Activated CD8-positive, alpha-beta memory T cell treated with anti-CD3 and anti-CD28 coated beads for 1 hour (primary cell): ENCODE measurements at places on chromosomes 3 and 15.

- no peak for DNase-seq
Measured at GRCh38 chr15:69088300-69088965, 72.0 kb upstream of the GLCE start.

- DNase-seq, result no peak
Measured at GRCh38 chr15:42108806-42109205, 14.4 kb upstream of the PLA2G4D start.

DNA sequence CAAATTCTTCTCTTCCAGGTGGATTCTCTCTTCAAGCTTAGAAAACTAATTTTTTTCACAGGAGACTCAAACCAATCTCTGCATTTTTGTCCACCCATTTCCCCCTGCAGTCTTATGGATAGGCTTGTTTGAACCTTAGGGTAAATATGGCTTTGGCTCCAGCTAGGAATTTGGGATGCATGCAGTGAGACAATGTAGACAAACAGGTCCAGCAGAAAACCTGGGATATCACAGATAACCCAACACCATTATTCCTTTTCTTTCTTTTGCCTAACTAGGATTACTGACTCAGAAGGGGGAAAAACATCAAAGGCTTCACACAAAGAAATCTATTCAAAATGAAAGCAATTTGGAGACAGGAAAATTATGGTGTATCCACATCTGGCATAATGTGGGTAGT, 11.2 kb upstream of the SEMA5B start:
- DNase-seq, result no peak

- DNase-seq, result no peak
Measured at GRCh38 chr3:74436184-74436583, 178.3 kb downstream of the CNTN3 start.

DNA sequence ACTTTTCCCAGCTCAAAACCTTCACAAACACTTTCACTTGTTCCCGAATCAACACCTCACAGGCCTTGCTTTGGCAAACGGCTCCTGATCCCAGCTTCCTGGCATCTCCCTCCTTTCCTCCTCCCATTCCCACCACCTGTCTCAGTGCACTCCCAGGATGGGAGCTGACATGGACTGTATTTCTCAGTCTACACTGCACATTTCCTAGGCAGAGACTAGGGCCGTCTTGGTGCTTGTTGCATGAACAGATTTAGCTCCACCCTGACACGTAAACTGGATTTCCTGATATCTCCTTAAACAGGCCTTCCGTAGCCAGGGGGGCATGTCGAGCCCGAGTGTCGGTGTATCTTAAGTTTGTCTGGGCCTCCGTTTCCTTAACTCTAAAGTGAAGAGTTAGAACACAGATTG, 790 bp upstream of the WHAMM start:
- DNase-seq, result no peak

DNA sequence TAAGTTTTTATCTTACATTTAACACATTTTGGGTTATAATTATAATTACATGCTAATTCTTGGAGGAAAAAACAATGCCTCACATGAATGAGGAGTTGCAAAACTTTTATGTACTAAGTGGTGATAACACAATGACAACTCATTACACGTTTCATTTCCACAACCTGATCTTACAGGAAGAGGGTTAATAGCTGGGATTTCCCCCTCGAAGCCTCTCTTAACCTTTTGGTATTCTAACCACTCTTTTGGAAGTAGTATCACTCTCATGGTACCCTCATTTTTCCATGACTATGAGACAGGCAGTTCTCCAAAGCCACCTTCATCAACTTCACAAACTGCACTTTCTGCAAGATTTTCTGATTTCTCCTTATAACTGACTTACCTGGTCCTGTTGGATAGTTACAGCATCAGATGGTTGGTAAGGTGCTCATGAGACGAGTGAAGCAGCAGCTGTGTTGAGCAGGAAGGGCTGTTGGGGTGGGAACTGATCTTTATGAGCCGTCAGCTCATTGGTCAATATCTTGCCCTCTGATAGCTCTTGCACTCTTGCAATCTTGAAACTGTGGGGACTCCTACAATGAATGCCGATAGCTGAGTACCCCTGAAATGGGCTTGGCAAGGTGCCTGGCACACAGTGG, 41.6 kb downstream of the ACAN start:
- DNase-seq, result no peak

GRCh38 chr3:142997330-142997729, 4.0 kb upstream of the U2SURP start:
- DNase-seq, result no peak

DNA sequence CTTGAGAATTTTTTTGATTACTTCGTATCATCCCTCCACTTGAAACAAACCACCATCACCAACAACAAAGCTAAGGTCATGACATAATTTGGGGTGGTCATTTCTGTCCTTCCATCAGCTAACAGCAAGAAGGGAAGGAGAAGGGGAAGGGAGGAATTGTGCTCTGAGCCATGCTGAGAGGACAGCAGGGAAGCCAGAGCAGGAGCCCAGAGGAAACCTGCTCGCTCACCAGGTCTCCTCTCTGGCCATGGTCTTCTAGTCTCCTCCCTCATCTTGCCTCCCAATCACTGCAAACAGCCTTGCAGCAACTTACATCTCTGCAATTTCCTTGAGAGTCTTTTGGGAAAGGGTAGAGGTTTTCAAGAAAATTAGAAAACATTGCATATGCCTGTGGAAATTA, 196.7 kb downstream of the SSR3 start:
- DNase-seq, result no peak

- no peak for DNase-seq
Measured at GRCh38 chr3:30620402-30621360, 14.3 kb downstream of the TGFBR2 start.

DNA sequence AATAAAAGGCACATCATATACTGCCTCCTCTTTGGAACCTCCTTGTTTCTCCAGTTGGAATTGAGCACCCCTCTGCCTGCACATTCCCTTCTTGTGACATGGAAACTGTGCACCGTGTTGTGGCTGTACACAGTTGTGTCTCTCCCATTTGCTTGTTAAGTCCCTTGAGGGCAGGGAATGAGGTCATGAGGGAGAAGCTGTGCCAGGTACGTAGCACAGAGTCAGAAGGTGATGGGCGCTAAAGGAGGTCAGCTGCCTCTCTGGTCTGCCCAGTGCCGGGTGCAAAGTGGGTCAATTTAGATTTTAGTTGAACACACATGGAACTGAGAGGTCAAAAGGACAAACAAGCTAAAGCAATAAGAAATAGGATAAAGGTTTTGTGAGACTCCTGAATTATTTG, 124.4 kb downstream of the FAM43A start:
- no peak for DNase-seq

DNA sequence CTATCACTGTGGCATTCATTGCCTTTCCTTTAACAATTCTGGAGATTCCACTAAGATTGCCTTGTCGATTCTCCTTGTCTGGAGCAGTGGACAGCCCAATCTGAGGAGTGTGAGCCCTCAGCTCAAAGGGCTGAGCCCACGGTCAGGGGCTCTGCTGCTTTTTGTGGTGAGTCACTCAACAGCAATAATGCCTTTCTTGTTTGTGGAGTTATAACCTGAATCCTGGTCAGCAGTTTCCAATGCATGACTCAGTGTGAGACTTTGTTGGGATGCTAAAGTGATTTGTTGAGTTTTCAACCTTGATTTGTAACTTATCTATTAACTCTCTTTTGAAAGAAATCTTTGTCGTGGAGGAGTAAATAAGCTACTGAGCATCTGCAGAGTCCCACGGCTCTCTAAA, 183.5 kb downstream of the TJP1 start:
- DNase-seq, result no peak

- no peak for DNase-seq
Measured at GRCh38 chr15:78739996-78740903, 71.0 kb downstream of the ADAMTS7 start.

DNA sequence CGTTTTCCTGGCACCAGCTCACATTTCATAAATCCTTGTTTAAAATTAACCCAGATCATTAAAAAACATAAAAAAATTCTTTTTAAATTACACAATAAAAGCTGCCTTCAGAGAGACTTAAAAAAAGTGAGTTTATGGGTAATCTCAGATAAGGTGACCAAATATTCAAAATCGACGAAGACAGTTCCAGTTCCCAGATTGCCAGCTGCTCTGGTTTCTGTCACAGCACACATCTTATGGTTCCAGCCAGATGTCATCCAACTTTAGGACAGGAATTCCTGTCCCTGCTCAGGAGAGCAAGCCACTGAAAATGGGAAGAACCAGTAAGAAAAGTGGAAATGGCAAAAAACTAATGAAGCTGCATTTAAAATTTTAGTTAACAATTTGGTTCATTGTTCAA, 15.8 kb upstream of the ZNF770 start:
- no peak for DNase-seq

GRCh38 chr3:71227270-71227661, 356.3 kb downstream of the FOXP1 start:
- DNase-seq, result no peak

- no peak for DNase-seq
Measured at GRCh38 chr15:68999091-68999490, 15.4 kb upstream of the NOX5 start.

- no peak for DNase-seq
Measured at GRCh38 chr3:168002786-168003368, 92.8 kb downstream of the GOLIM4 start.

DNA sequence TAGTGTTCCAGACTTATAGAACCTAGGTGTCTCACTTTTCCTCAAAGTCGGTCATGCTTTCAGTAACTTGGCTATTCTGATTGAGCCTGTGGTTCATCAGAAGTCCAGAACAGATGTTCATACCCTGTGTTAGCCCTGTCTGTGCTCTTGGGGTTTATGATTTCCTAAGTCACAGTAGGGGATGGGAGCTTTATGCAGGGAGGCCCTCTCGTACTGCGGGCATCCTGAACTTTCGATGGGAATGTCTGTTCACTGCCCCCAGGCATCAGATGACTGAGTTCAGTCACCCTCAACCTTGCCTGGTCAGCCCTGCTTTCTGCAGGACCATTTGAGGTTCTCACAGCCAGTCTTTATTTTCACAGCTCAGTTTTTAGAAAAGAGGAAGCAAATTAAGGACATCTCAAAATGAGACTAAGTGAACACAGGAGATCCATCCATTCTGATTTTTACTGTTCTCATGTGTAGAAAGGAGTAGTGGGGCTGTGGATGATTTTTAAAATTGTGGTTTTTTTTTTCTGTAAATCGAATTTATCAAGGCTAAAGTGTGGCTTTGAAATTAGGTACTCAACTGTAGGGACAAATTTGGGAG, 71.3 kb downstream of the CMTM8 start:
- no peak for DNase-seq

DNA sequence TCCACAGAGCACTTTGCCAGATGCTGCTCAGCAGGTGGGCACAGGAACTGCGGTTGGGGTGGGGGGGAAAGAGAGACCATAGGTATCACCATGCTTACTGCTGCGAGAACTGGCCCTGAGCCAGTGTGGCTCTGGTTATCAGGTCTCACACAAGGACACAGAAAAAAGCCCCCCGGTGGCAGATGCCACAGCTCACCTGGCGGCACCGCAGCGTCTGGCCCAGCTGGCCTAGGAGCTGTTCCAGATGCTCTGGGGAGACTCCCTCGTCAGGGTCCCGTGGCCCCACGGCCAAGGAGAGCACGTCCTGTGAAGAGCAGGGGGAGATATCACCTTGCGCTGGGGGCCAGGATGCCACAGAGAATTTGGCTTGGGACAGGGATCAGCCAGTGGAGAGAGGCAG, 10.8 kb downstream of the CDAN1 start:
- no peak for DNase-seq

DNA sequence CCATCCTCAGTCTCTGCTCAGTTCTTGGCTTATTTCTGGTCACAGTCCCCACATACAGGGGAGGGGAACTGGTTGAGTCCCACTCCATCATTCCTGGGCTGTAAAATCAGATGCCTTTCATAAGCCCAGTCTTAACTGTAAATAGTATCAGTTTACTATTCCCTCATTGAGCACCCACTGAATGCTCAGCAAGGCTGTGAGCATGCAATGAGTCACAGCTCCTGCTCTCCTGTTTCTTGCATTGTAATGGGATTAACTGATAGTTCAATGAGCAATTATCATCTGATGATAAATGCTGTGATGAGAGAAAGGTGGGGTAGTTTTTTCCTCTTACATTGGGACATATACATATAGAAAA, 113.6 kb upstream of the TPM1 start:
- no peak for DNase-seq

GRCh38 chr3:99366663-99367429, 271.5 kb upstream of the COL8A1 start:
- no peak for DNase-seq

DNA sequence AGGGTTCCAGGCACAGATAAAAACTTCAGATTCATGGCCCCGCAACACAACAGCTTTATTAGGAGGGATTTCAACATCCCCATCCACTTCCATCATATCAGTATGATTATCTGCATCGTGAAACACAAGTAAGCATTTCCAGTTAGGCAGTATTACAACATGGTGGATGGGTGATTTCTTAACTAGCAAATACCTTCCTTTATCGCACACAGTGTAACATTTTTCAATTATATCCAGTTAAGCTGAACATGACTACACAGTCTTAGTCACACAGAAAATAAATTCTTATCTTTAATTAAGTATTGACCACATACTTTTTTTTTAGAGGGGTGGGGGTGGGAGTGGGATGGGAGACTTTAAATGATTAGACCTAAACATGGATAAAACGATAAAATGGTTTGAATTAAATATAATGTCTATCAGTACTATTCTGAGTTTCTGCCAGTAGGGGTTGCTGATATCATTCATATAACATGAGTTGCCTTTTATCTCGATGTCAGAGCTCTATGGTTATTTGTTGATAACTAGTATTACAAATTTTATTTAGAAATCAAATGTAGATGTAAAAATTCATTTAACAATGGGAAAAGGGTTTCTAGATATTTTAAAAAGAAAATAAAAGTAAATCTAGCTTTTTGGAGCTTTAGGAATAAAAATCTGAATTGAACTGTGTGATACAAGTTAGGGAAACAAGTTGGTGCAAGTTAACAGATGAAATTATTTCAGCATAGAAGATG, 146.6 kb downstream of the TBL1XR1 start:
- no peak for DNase-seq

DNA sequence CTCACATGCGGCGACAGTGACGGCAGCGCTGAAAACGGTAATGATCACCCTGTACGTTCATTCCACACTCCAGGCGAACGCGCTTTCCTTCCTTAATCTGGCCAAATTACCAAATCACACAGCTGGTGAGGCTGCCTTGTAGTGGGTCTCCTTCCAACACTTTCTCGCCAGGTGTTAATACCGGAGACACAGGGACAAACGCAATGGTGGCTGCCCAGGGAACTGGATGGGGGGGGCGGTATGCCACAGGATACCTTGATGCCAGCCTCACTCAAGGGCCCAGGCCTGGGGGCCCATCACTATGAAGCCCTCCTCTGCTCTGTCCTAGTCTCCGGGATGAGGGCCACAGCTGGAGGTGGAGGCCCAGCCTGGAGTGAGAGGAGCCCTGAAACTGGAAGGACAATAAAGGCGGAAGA, 1.4 kb upstream of the CAMK2N2 start:
- DNase-seq, result no peak

DNA sequence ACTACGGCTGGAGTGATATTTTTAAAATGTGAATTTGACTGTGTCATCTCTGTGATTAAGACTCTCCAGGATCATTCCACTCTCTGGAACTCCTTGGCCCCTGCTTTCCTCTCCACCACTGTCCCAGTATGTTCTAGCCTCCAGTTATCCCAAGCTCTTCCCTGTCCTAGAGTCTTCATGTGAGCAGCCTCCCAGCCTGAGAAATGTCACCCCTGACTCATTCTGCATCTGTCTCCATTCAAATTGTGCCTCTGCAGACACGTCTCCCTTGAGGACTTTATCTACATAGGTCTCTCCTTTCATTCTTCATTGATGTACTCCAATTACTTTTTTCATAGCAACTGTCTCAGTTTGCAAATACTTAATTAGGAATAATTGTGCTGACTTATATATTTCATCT, 317.7 kb upstream of the ADAMTS9 start:
- DNase-seq, result no peak

GRCh38 chr3:150278843-150279381, 129.2 kb upstream of the TSC22D2 start:
- no peak for DNase-seq
